SK-N-DZ (cell line): ENCODE measurements at places on chromosomes 2 and 18.
A peak's percentile ranks its signal among the peaks of the same experiment; 100 is the strongest.

- no peak for DNase-seq
Observed at GRCh38 chr2:227914362-227914761, 42.9 kb downstream of the DAW1 start.

- no peak for DNase-seq
Observed at GRCh38 chr2:171181064-171182049, 20.7 kb upstream of the TLK1 start.

GRCh38 chr2:139170406-139170805, 390.2 kb upstream of the NXPH2 start:
- DNase-seq = no peak

GRCh38 chr18:13577091-13577697, 149.2 kb downstream of the FAM210A start:
- no peak for DNase-seq

GRCh38 chr2:13711154-13711553, 921.4 kb upstream of the LRATD1 start:
- no peak for DNase-seq

DNA sequence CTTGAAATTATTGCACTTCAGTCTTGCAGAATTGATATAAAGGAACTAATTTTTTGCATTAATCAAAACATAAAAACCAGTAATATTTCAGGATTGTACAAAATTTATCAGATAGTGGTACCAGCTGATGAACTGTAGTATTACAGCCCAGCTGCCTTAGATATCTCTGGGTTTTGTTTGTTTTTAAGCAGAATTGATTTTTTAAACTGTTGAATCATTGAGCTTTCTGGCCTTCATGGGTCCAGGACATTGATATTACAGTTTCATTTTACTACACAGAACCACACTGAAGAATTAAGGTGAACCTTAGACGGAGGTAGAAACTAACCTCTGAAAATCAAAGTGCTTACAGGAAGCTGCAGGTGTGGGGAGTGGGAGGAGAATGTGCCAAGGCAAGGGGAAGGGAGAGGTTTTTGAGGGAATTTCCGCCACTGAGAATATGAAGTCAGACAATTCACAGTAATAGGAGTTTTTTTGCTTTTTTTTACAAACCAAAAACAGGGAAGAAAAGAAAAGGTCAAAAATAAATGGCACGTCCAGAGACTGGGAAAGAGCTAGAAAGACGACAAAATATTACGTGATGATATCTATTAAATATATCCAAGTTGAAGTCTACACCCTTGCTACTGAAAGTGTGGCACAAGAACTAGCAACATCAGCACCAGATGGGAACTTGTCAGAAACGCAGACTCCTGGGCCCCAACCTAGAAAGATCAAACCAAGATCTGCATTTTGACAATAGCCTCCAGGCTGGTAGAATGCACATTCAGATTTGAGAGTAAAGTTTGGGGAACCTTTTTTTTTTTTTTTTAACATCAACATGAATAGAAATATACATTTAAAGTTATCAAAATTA, 40.8 kb upstream of the SPAG16 start:
- no peak for DNase-seq

GRCh38 chr2:153228904-153229303, 249.7 kb downstream of the RPRM start:
- DNase-seq = no peak

GRCh38 chr2:31384351-31384750, 30.2 kb downstream of the XDH start:
- DNase-seq = no peak

DNA sequence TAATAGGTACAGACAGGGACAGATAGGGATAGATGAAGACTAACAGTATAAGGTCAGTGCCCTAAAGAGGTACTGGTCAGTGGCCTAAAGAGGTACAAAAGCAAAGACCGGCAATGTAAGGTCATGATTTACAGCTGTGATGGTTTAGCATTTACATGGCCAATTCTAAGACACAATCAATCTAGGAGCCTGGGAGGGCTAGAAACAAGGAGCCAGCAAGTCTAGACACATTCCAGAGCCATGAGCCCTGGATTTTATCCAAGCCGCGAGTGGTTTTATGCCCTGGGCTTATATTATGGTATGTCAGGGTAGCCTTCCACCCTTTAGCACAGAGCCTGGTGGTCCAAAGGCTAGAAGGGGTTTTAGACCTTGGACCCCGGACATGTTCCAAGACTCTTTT, 124.2 kb downstream of the CBLN2 start:
- no peak for DNase-seq

GRCh38 chr2:69300650-69301049, 86.4 kb downstream of the GFPT1 start:
- DNase-seq = no peak

DNA sequence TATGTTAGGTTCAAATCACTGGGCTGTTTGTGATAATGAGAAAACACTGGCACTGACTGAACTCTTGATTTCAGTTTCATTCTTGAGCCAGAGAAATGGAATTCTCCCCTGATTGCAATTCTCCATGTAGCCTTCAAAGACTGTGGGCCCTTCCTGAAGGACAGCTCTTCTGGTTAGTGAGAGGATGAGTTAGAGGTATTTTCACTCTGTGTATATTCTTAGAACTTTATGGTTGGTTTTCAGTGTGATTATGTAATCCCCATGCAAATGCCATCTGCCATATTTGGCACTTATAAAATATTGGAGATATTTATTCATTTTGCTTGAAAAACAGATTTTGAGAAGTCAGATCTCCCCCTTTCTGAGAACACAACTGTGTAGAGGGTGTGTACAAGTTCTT, 323.7 kb downstream of the SLC4A3 start:
- DNase-seq = no peak

DNA sequence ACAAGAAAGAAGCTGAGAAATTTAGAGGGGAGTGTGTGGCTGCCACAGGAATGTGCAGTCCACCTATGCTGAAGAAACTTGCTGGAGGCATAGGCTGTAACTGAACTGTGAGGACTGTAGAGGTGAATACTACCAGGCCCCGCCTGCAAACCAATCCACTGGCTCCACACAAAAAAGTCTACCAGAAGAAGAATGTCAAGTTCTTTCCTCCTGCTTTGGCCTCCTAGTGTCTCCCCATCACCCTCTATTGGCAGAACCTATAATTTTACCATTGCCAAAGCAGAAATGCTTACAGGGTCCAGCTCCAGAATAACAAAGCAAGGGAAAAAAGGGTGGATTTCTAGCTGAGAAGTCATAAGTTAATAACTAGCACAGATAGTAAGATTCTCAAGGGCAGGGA, 5.9 kb upstream of the ATP5MC3 start:
- DNase-seq = no peak

- no peak for DNase-seq
Observed at GRCh38 chr2:108577099-108577498, 42.8 kb downstream of the LIMS1 start.

GRCh38 chr2:8319219-8319618, 362.6 kb upstream of the ID2 start:
- DNase-seq = no peak

- peak; percentile 5 for DNase-seq
Observed at GRCh38 chr18:45488645-45489044, 126.6 kb upstream of the SLC14A2 start.

- no peak for DNase-seq
Observed at GRCh38 chr2:237345891-237346640, 67.9 kb downstream of the COL6A3 start.

- no peak for DNase-seq
Observed at GRCh38 chr2:172086241-172087206, 1.2 kb downstream of the DLX1 start.

GRCh38 chr2:216031960-216032689, 18.8 kb upstream of the MREG start:
- no peak for DNase-seq

GRCh38 chr18:64401268-64402060, 252.6 kb upstream of the LINC00305 start:
- DNase-seq = no peak

- peak; percentile 61 for DNase-seq
Observed at GRCh38 chr2:74391209-74391579, 11.1 kb upstream of the DCTN1 start.

DNA sequence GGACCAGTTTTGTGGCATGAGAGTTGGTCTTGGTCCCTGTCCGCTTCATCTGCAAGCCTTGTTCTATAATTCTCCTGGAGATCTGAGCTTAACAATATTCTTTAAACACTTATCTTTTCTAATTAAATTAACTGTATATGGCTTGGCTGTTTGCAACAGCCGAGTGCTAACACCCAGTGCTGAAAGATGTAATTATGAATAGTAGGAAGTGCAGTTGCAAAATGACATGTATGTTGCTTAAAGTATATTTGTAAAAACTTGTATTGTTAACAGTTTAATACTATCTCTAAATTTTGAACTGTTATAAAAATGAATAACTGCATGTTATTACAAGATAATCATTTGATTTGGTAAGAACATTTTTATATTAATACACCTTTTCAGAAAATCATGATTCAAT, 45.1 kb downstream of the CCDC102B start:
- DNase-seq = peak; percentile 18

GRCh38 chr2:26679867-26680266, 12.7 kb upstream of the KCNK3 start:
- DNase-seq = no peak

GRCh38 chr2:62200291-62200841, 4.5 kb downstream of the B3GNT2 start:
- DNase-seq = no peak

DNA sequence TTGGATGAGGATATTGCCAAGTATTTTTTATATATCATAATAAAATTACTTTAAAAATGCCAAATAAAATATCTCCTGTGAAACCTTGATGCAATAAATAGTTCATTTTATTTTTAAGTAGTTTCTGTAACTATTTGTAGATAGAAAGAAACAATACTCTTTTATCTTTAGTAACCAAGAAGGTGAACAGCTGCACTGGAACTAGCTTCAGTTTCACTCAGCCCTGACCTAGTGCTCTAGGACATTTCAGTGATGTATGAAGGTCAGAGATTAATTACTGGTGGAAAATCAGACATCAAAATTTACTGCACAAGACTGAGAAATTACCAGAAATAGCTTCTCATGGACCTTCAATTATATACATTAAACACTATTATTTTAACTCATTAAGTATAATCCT, 1305.0 kb downstream of the CNTNAP5 start:
- no peak for DNase-seq

DNA sequence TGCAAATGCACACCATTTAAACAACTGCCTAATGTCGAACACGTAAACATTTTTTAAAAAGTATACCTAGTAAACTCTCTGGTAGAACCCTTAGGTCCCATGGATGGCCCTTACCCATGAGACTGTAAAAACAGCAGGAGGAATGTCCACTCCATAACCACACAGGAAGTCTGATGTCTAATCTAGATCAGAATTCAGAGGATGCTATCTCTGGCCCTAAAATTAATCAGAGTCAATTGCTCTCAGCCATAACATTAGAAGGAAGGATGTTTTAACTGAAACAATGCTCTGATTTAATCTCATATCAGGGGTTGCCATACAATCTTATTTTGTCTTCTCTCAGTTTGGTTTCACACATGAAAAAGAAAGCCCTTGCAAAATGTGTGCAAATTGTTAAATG, 416.3 kb upstream of the PIK3C3 start:
- no peak for DNase-seq

GRCh38 chr2:191637182-191638078, 40.5 kb upstream of the NABP1 start:
- no peak for DNase-seq

DNA sequence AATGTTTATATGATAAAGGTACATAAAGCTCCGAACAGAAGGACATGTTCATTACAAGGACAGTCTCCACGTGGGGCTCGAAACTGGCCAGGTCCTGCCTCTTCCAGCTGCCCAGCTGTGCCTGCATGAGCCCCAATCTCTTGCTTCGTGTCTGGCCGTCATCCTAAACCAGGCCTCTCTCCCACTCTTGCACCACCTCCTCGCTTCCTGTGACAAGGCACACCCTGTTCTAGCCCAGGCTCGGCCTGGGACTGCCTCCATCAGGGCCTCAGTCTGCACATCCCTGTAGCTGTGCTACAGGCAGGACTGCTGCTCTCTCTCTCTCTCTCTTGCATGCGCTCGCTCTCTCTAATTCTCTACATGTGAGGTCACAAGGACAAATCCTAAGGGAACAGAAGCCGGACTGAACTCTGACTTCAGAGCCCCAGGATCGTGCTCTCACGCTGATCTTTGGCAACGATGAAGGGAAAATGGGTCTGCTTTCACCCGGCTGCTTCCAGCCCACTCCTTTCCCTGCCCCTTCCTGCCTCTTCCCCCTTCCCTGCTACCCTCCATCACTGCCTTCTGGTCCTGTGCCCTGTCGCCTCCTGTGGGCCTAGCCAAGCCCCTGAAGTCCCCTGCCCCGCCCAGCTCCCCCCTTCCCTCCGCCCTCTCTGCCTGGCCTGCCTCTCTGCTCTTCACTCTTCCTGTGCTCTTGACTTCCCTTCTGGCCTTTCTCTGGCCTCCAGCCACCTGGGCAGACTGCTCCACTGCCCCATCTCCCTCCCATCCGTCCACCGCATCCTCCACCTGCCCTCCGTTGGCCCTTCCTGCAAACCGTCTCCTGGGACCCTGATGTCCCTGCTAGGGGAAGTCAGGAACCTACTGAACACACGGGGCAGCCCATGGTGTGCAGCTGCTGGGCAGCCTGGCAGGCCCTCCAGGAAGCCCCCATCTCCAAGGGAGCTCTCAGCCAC, 7.8 kb upstream of the GPR55 start:
- DNase-seq = peak; percentile 25

DNA sequence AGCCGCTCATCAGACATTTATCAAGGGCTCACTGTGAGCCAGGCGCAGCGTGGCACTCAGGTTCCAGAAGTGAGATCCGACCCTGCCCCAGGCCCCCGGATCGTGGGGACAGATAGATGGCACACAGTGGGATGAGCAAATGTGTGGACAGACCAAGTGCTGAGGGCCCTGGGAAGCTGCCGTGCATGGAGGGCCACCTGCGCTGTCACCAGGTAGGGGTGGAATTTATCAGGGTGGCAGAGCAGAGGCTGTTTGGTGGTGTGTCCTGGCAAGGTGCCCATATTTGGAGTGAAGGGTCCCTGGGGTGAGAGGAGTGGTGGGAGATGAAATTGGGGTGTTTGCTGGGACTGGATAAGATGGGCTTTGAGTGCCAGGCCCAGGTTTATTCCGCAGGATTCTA, 92.8 kb upstream of the HS6ST1 start:
- DNase-seq = no peak

DNA sequence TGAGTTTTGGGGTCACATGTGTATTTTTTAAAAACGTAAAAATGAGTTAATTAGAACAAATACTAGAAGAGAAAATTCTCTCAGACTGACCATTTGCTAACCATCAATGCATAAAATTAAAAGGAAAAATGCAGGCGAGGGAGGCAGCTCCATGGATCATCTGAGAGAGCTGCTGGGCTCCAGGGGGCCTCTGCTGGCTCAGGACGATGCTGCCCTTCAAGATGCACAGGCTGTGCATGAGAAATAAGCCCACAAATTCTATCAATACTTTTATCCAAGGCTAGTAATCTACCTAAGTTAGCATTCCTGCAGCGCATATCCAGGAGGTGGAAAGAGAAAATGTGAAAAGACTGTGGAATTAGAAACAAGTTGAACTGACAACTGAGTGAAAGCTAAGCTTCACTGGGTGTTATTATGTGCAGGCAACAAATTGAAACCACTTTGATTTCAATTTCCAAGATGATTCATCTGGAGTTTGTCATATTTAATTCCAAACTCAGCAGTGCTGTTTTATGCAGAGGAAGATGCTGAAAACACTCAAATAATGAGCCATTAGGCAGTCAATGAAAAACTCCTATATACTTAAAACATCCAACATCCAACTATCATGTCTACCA, 261.1 kb downstream of the NBAS start:
- DNase-seq = no peak
